T-cell (primary cell): ENCODE measurements at places on chromosomes 5 and 9. TPM values are rescaled to one million over a fixed set of nuclear protein-coding genes. Genes with fewer than 3 reads are reported as not detected.

The SPINK7 gene
- total RNA-seq: not detected

The RLN2 gene
- 0.90 TPM for total RNA-seq

The F2R gene
- 16.3 TPM for total RNA-seq

The SPAAR gene
- not detected for total RNA-seq

The SMIM27 gene
- total RNA-seq: 33.5 TPM

The GDA gene
- total RNA-seq: not detected

The IL4 gene
- total RNA-seq: not detected

The LCP2 gene
- 394 TPM for total RNA-seq

The SMIM33 gene
- 0.19 TPM for total RNA-seq

The GBGT1 gene
- 1.3 TPM for total RNA-seq

The TMEM215 gene
- not detected for total RNA-seq

The GLIPR2 gene
- total RNA-seq: 31.6 TPM

The CDKN2A gene
- 9.3 TPM for total RNA-seq

The PCDHGB4 gene
- 0.09 TPM for total RNA-seq

The TAF9 gene
- total RNA-seq: 51.5 TPM

The NEUROG1 gene
- not detected for total RNA-seq

The FOXD4L5 gene
- total RNA-seq: 0.23 TPM

The ASS1 gene
- not detected for total RNA-seq

The CRB2 gene
- total RNA-seq: 0.09 TPM

The SMU1 gene
- total RNA-seq: 25.2 TPM

The GLRA1 gene
- not detected for total RNA-seq

The WWC1 gene
- 2.0 TPM for total RNA-seq

The PTGDS gene
- total RNA-seq: 29.8 TPM

The PCDHGB7 gene
- 0.22 TPM for total RNA-seq

The NHP2 gene
- 95.6 TPM for total RNA-seq

The FAT2 gene
- total RNA-seq: not detected

The NLN gene
- total RNA-seq: 5.5 TPM

The RARS1 gene
- 70.5 TPM for total RNA-seq

The JAKMIP2 gene
- 1.8 TPM for total RNA-seq

The EFNA5 gene
- total RNA-seq: 0.06 TPM

The CCNG1 gene
- 108 TPM for total RNA-seq

The PCSK1 gene
- not detected for total RNA-seq

The ADAMTSL2 gene
- 0.53 TPM for total RNA-seq

The MEGF10 gene
- not detected for total RNA-seq

The KCNIP1 gene
- not detected for total RNA-seq

The LVRN gene
- total RNA-seq: not detected

The CTNND2 gene
- not detected for total RNA-seq

The UIMC1 gene
- 50.0 TPM for total RNA-seq
